ENCODE measurements at places on chromosomes 2 and 18. TPM values are rescaled to one million over a fixed set of nuclear protein-coding genes. Genes with fewer than 3 reads are reported as not detected.

Gene SYT4
- not detected for total RNA-seq

Gene MYL1
- not detected for total RNA-seq

Gene HRH4
- under 0.01 TPM for total RNA-seq

Gene PRKAG3
- total RNA-seq, result under 0.01 TPM

Gene IL37
- not detected for total RNA-seq

Gene LANCL1
- 58.9 TPM for total RNA-seq

Gene ASNSD1
- 80.7 TPM for total RNA-seq

Gene IL36G
- total RNA-seq, result not detected

Gene SCG2
- 1.5 TPM for total RNA-seq

Gene GPBAR1
- 0.19 TPM for total RNA-seq

Gene LRP2
- under 0.01 TPM for total RNA-seq

Gene LOXHD1
- not detected for total RNA-seq

Gene GPR55
- not detected for total RNA-seq

Gene HOXD10
- total RNA-seq, result 0.19 TPM

Gene FOXI3
- total RNA-seq, result not detected

Gene NEURL3
- total RNA-seq, result not detected

Gene IGFBP5
- 386 TPM for total RNA-seq

Gene DSEL
- total RNA-seq, result 55.0 TPM

Gene GPN1
- 60.2 TPM for total RNA-seq

Gene CHRND
- not detected for total RNA-seq

Gene KRTCAP3
- total RNA-seq, result not detected

Gene AMER3
- not detected for total RNA-seq

Gene SPATA3
- total RNA-seq, result not detected

Gene CDH19
- 2.0 TPM for total RNA-seq

Gene RBKS
- 2.3 TPM for total RNA-seq

Gene ACSL3
- total RNA-seq, result 124 TPM

Gene SATB2
- 9.9 TPM for total RNA-seq

Gene TSN
- 54.7 TPM for total RNA-seq

Gene GAREM2
- total RNA-seq, result 1.4 TPM

Gene AP1S3
- total RNA-seq, result 28.0 TPM

Gene ALLC
- total RNA-seq, result under 0.01 TPM

Gene OBSL1
- 26.6 TPM for total RNA-seq

Gene CCDC68
- 5.9 TPM for total RNA-seq

Gene HTR2B
- 13.0 TPM for total RNA-seq

Gene TAF4B
- total RNA-seq, result 2.3 TPM

Gene SIX3
- not detected for total RNA-seq

Gene LGALSL
- 6.2 TPM for total RNA-seq

Gene KCNE4
- 151 TPM for total RNA-seq

Gene CCNYL1
- 17.8 TPM for total RNA-seq

Gene PSMA8
- total RNA-seq, result under 0.01 TPM

Gene TM4SF20
- total RNA-seq, result under 0.01 TPM

Gene RRM2
- total RNA-seq, result 3.7 TPM
